COR-L47 (cell line): ENCODE measurements at places on chromosomes 4 and X.

- DNase-seq = no peak
Observed at GRCh38 chr4:123093236-123093635, 170.8 kb upstream of the NUDT6 start.

GRCh38 chr4:155903453-155903852 lies at the start of gene TDO2:
TDO2 (plus strand) TSS chr4:155903696; CDS start chr4:155903759, 63 bp downstream.
- no peak for DNase-seq

DNA sequence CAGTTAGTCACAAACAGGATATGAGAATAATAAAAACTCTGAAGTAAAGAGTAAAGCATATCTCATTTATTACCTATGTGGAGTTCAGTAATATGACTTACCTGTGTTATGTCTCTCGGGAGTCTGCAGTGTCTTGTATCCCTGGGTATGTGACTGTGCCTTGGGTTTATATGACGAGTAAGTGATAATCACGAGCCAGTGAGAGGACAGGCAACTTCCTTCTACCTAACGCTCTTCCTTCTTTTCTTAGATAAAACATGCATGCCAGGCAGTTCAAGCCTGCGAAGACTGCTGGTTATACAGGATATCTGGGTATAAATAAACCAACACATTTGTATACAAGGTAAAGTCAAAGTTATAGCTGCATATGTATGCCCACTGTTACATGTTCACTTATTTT lies at the start of gene HPGDS:
TSS of gene HPGDS (minus strand) at position 143 of the 400 bp plus-strand sequence. CDS start 8,207 bp downstream, outside the sequence.
- DNase-seq = no peak

DNA sequence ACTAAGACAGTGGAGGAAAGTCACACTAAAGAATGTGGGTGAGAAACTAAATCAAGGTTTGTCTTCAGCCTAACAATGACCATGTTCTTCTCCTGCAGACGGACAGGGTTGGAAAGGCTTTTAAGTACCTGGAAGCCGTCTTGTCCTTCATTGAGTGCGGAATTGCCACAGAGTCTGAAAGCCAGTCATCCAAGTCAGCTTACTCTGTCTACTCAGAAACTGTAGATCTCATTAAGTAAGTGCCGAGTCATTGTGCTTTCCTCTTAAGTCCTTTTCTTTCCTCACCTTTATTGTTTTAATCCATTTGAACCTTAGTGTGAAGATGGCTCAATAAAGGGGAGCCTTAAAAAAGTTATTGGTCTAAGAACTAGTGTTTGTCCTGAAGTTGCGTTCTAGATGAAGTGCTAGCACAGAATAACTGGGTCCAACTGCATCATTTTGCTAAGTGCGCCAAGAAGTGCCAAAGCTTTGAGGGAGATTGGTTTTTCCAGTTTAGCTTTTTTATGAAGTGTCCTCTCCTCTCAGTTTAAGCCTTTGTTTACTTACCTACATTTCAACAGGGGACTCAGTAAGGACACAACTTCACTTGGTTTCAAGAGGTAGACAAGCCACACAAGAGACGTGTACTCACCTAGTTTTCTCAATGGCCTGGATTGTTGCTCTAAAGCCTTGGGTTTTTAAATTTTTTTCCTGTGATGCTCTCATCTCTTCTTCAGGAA lies 89.3 kb downstream of the KLHL8 start:
- no peak for DNase-seq

DNA sequence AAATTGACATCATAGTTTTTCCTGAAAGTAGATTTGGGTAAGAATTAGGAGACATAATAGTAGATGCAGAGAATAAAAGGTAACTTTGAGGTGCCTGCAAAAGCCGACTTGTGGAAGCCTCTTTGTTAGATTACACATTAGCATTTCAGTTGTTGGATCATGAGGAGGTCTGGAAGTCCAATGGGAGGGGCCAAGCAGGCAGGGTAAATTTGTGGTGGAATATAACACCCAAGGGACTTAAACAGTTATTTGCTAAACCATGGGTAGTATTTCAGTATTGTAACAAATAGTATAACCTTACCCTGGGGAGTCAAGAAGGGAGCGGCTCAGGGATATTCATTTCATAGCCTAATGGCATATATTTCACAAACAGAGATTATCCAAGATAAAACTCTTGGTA lies 810.7 kb upstream of the AMOT start:
- DNase-seq = no peak

DNA sequence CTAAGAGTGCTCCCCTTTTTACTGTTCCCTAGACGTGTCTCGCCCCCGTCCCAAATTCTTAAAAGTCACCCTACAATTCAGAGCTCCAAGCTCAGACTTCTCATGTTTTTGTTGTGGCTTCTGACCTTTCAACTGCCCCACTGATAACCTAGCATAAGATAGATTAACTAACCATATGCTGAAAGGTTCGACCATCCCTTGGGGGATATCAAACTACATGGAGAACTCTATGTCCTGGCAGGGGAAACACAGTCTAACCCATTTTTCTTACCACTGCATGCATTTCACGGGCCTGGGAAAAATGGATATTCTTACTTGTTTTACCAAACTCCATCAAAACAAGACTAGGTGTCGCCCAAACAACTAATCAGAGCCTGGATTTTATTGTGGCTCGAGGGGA lies 236.4 kb upstream of the MID1 start:
- no peak for DNase-seq

DNA sequence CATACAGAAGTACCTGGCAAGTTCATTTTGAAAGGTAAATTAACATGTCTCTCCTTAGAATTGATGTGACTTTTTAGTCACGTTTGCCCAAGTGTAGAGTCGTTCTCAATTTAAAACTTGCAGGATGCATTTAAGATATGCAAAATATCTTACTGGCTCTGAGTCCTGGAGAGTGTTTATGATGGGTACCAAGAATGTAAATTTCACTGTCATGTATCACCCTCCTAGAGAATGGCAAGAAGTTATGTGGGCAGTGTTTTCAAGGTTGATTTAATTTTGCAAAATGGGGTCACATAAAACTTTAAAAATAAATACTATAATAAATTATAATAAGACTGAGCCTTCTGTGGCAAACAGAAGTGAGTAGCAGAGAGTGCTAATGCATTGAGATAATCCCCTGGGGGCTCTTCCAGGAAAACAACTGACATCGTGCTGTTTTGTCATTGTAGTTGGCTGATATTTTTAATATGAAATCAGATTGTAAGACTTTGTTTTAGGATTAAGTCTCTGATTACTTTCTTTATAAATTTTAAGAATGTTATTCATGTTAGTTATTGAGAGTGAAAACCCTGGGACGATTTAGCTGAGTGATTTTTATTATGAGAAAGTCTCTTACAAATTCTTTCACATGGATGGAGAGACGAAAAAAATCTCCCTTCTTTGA lies 103.0 kb downstream of the AFF1 start:
- no peak for DNase-seq

- DNase-seq = no peak
Observed at GRCh38 chr4:86250619-86251018, 109.2 kb downstream of the MAPK10 start.

GRCh38 chr4:4995908-4996265 lies 23.4 kb downstream of the CYTL1 start:
- DNase-seq = no peak

GRCh38 chrX:125093852-125094251 lies 225.8 kb upstream of the TEX13C start:
- DNase-seq = peak; percentile 59

GRCh38 chr4:37051111-37051510 lies 193.4 kb upstream of the NWD2 start:
- no peak for DNase-seq

- DNase-seq = no peak
Observed at GRCh38 chr4:144712775-144713174, 66.8 kb downstream of the HHIP start.

DNA sequence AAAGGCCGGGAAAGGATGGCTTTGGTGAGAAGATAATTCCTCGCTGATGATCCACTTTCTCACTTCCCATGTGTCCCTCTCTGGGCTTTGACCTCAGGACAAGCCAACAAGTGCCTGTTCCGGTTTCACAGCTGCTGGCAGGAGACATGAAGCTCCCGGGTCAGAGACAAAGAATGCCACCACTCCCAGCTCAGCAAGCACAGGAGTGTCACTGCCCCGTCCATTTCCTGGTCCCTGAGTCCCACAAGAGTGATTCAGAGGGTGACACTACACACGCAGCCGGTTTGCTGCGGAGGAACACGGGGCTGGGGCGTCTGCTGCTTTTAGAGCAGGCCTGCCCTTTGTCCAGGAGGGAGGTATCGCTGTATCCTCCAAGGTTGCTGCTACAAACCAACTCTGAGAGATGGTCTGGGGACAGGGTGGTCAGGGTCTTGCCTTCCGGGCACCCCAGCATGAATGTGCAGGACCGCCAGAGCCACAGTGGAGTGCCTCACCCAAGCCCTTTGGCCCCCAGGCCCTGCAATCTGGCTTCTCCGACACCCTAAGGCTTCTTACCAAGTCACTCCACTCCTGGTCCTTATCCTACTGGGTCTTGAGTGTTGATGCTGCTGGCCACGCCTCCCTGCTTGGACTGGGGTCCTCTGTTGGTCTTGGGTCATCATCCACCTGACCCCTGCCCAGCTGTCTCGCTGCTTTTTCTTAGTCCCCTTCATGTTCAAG lies 49.5 kb downstream of the CPZ start:
- DNase-seq = no peak
